ENCODE measurements at places on chromosomes 6 and 20. TPM values are rescaled to one million over a fixed set of nuclear protein-coding genes. Genes with fewer than 3 reads are reported as not detected.
A peak's percentile ranks its signal among the peaks of the same experiment; 100 is the strongest.

GRCh38 chr6:162615016-162615705, 112.4 kb downstream of the PRKN start:
- H3K27me3 ChIP-seq = no peaks in the 10 kb centered on the region
- H3K4me1 ChIP-seq = no peaks in the 10 kb centered on the region
- no peak overlapping the region for H3K4me3 ChIP-seq

GRCh38 chr6:165308926-165309731, at the start of gene C6orf118:
Gene C6orf118 (minus strand): TSS chr6:165309605. CDS start chr6:165309586, 19 bp downstream.
- no peak for DNase-seq
- peak within 1 kb of the TSS; percentile 38 for H3K4me3 ChIP-seq
- H3K27me3 ChIP-seq = no peaks in the 10 kb centered on the region
- H3K4me1 ChIP-seq = no peaks in the 10 kb centered on the region
- no peak within 1 kb of the TSS for H3K27ac ChIP-seq

- H3K27me3 ChIP-seq = no peaks in the 10 kb centered on the region
- H3K4me3 ChIP-seq = no peak overlapping the region
- H3K36me3 ChIP-seq = peaks cover 3% of the 10 kb centered on the region
- peak overlapping the region; percentile 26 for H3K27ac ChIP-seq
Observed at GRCh38 chr6:35586542-35586941, 73.8 kb upstream of the TULP1 start.

GRCh38 chr6:25263657-25264056, 15.5 kb upstream of the CARMIL1 start:
- H3K36me3 ChIP-seq = no peaks in the 10 kb centered on the region
- H3K27ac ChIP-seq = no peak overlapping the region
- H3K4me3 ChIP-seq = no peak overlapping the region
- DNase-seq = no peak
- H3K4me1 ChIP-seq = no peaks in the 10 kb centered on the region
- no peaks in the 10 kb centered on the region for H3K27me3 ChIP-seq

- H3K27ac ChIP-seq = peak overlapping the region; percentile 98
- no peaks in the 10 kb centered on the region for H3K27me3 ChIP-seq
- DNase-seq = no peak
- H3K4me3 ChIP-seq = peak overlapping the region; percentile 94
- H3K36me3 ChIP-seq = no peaks in the 10 kb centered on the region
Observed at GRCh38 chr6:109007521-109007920, 87.1 kb downstream of the SESN1 start.

GRCh38 chr20:40692240-40693011, 3.4 kb upstream of the MAFB start:
- peaks cover 2% of the 10 kb centered on the region for H3K4me1 ChIP-seq
- DNase-seq = no peak
- H3K36me3 ChIP-seq = no peaks in the 10 kb centered on the region
- no peaks in the 10 kb centered on the region for H3K27me3 ChIP-seq

DNA sequence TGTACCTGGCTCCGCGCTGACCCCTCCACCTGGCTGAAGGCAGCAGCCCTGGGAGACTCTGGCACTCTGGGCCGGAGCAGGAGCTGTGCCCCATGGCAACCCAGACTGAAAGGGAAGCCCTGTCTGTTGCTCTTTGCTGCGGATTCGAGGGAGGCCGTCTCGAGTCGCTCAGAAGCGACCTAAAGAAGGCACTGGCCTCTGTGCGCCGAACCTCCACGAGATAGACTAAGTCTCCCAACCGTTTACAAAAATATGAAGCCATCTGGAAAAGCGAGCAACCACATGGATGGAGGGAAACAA, 10.5 kb upstream of the TBX18 start:
- peak overlapping the region; percentile 41 for H3K4me3 ChIP-seq
- peak overlapping the region; percentile 90 for H3K27ac ChIP-seq
- H3K36me3 ChIP-seq = no peaks in the 10 kb centered on the region
- no peaks in the 10 kb centered on the region for H3K4me1 ChIP-seq
- DNase-seq = no peak
- peaks cover 80% of the 10 kb centered on the region for H3K27me3 ChIP-seq

- H3K4me3 ChIP-seq = no peak overlapping the region
- no peak for DNase-seq
- H3K27me3 ChIP-seq = no peaks in the 10 kb centered on the region
- H3K4me1 ChIP-seq = no peaks in the 10 kb centered on the region
Observed at GRCh38 chr20:45017281-45017680, 51.0 kb downstream of the STK4 start.

Gene KHDC1L
- total RNA-seq = not detected

Gene OGFR
- total RNA-seq = 44.2 TPM

Gene MPIG6B
- not detected for total RNA-seq

Gene LY6G6D
- total RNA-seq = not detected
